ENCODE measurements at places on chromosomes 2 and 18.

- DNase-seq: no peak
Measured at GRCh38 chr2:36915627-36916026, 50.7 kb downstream of the STRN start.

- no peak for DNase-seq
Measured at GRCh38 chr2:80380736-80381135, 76.2 kb upstream of the LRRTM1 start.

GRCh38 chr2:177476897-177477296 is 84.3 kb downstream of the AGPS start:
- DNase-seq: no peak

- DNase-seq: no peak
Measured at GRCh38 chr2:240538031-240538780, 19.6 kb downstream of the ANKMY1 start.

DNA sequence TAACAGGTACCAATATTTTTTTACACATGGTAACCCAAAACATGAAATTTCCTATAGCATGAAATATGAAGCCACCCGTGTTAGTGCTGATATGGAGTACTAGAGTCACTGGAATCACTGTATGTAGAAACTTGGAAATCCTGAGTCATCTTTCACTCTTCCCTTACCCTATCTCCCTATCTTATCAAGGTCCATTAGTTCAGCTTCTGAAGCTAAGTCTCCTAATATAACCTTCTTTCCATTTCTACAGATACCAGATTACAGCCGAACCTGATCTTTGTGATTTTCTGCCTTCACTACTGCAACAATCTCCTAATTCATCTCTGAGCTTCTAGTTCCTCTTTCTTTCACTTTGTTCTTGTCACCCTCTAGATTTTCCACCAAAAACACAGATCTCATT is 59.0 kb downstream of the SEPTIN10 start:
- no peak for DNase-seq

DNA sequence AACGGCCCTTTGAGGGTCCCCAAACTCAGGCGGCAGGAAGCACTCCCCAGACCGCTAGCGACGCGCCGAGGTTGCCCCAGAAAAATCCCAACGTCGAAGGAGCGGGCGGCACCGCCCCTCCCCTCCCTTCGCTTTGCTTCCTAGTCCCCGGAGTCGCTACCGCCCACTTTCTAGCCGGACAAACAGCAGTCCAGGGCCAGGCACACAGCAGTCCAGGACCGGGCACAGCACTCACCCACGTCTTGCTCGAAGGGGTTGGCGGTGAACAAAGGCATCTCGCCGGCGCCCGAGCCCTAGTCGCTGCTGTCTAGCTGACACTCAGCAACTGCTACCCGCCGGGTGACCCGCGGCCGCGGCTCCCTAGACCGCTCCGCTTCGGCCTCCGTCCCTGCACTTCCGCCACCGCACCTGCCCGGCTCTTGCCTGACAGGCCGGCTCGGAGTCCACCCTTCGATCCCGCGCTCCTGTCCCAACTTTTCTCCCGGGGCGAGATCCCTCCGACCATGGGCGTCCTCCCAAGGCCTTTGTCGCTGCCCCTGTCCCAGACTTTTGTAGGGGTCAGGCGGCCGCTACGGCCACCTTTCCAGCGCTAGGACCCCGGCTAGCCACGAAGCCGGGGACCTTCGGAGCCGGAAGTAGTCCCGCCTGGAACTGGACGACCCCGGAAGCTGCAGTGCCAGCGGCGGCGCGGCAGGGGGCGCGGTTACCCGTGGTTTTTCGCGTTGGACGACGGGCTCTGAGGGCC is at the start of gene STAM2:
TSS of gene STAM2 (minus strand) at position 396 of the 745 bp plus-strand sequence. CDS start at position 275, 121 bp downstream.
- DNase-seq: peak; percentile 76

DNA sequence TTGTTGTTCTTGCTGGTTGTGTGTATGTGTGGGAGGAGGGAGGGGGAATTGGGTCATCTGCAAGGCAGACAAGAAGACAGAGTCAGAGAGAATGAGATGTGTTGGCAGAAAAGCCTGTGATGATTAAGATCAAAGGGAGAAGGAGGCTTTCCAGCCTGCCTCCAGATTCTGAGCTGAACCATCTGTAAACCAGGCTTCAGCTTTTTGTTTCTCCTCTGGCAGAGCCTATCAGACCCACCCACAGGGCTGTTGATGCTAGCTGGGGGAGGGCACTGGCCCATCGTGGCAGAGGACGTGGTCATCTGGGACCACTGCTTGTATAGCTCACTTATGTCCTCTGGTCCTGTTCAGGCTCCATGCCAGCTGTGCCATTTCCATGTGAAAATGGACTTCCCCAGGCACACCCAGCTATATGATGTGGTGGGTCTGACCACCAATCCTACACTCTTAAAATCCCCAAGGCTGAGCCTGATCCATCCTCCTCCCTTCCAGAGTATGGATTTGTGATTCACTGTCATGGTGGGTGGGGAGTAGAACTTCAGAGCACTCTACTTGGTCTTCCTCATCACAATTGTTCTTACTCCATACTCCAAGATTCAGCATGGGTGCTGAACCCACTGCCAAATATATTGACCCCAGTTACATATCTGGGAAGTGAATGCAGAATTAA is 27.8 kb upstream of the COL6A3 start:
- no peak for DNase-seq

- DNase-seq: peak; percentile 36
Measured at GRCh38 chr2:88669482-88670214, 21.8 kb upstream of the RPIA start.

DNA sequence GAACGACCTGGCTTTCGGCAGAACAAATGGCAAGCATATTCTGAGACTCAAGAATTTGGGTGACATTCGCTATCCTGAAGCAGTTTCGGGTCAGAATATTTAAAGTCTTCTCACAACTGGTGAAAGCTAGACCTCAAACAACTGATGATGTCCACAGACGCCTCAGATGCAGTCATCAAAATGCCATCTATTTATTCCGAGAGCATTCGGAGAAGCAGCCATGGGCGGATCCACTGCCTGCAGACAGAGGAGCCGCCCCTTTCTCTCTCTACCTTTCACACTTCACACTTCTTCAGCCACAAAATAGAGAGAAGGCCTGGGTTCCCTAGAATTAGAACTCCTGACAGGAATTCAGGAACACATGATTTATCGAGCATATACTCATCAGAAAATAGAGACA is 65.8 kb upstream of the CREB1 start:
- no peak for DNase-seq
